Esophagus squamous epithelium (tissue), 5 donors: ENCODE measurements at places on chromosomes 13 and 19.

DNA sequence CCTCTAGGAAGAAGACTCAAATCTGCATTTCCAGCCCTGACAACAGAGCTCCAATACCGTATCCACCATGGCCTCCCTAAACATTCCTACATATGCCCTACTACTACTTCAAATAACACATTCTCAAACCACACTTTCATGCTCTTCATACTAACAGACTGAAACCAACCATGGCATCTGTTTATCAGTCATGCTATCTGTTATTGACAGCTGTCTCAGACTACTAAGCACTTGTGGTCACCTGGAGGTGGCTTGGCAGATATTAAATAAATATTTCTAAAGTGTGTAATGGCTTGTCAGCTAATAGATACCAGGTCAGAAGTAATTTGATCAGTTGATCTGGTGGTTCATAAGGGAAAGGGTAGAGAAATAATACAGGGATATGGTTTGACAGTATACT lies 489.1 kb downstream of the DIAPH3 start:
- no peak overlapping the region for H3K27ac ChIP-seq
- DNase-seq: no peak
- no peaks in the 10 kb centered on the region for H3K27me3 ChIP-seq
- no peak overlapping the region for H3K4me3 ChIP-seq

GRCh38 chr19:6393983-6394412 lies 1.0 kb upstream of the GTF2F1 start:
- peaks cover 6% of the 10 kb centered on the region for H3K4me1 ChIP-seq
- H3K27me3 ChIP-seq: no peaks in the 10 kb centered on the region
- H3K4me3 ChIP-seq: peak overlapping the region; percentile 85

- H3K4me3 ChIP-seq: no peak overlapping the region
- H3K27me3 ChIP-seq: no peaks in the 10 kb centered on the region
- no peaks in the 10 kb centered on the region for H3K36me3 ChIP-seq
- no peak overlapping the region for H3K27ac ChIP-seq
- DNase-seq: no peak
These were observed 156.4 kb upstream of the RNF113B start for GRCh38 chr13:98333486-98333885.

DNA sequence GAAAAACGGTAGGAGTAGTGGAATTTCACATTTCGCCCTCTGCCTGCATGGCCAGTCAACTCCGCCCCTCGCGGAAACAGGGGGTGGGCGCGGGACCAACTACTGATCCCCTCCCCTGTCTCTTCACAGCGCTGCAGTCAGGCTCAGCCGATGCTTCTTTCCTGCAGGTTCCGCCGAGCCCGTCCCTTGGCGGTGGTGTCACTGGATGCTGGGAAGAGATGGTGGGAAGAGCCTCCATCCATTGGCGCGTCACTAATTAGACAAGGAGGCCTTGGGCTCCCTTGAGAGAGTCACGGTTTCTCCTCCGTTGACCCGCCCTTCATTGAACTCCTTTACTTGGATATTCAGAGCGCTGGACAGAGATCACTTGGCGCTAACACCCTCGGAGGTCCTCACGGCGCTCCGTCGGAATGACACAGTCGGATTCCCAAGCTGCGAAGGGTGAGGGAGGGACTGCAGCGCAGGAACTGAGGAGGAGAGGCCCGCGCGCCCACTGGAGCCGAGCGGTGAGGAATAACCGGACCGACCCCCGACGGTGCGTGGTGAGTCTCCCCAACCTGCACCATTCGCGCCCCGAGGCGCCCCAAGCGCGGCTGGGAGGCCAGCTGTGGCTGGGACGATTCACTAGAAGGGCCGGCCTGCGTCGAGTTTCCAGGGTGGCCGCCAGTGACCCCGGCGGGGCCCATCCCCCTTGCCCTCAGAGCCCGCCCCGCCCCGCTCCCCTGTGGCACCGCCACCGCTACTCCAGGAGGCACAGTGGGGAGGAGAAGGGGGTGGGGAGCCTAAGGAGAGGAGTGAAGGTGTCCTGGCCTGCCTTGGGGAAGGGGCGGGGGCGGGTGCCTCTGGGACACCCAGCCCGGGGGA lies 11.2 kb upstream of the CEACAM21 start:
- H3K4me1 ChIP-seq: peaks cover 9% of the 10 kb centered on the region
- no peak for DNase-seq
- no peaks in the 10 kb centered on the region for H3K36me3 ChIP-seq
- no peak overlapping the region for H3K27ac ChIP-seq
